Large intestine (tissue), 12 donors: ENCODE measurements at places on chromosomes 1 and 21.

- no peak for DNase-seq
Measured at GRCh38 chr1:9362488-9362887, 69.8 kb downstream of the SPSB1 start.

DNA sequence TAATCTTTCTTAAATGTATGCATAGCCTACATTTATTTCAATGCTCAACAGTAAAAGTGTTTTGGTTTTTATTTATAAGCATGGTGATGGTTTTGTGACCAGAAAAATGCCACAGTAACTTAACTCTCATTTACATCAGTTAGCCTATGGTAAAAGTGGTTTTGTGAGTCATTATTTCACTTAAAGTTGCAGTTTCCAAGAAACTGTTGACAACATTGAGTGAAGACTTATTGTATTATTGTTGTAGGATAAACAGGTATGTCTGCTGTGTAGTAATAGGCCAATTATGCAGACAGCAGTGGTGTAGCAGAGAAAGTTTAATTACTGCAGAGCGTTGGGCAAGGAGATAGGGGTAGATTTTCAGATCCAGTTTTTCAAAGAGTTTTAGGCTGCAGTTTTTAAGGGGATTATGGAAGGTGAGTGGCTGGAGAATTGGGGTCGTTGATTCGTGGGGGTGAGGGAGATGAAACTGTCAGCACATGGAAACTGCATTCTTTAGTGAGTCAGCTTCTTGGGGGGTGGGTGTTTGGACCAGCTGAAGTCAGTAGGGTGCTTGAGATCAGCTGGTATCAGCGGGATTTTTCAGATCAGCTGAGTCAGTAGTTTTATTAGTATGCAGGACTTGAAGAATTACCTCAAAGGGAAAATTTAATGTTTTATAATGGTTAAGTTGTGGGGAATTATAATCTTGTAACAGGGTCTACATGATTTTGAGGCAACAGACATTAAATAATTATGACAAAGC is 168.7 kb upstream of the FMN2 start:
- DNase-seq: no peak

- peak; percentile 81 for DNase-seq
Measured at GRCh38 chr1:68232289-68233148, at the start of gene WLS. WLS (minus strand) TSS chr1:68232523; CDS start chr1:68232299, 224 bp downstream.

- DNase-seq: no peak
Measured at GRCh38 chr1:213829780-213830179, 158.0 kb upstream of the PROX1 start.

DNA sequence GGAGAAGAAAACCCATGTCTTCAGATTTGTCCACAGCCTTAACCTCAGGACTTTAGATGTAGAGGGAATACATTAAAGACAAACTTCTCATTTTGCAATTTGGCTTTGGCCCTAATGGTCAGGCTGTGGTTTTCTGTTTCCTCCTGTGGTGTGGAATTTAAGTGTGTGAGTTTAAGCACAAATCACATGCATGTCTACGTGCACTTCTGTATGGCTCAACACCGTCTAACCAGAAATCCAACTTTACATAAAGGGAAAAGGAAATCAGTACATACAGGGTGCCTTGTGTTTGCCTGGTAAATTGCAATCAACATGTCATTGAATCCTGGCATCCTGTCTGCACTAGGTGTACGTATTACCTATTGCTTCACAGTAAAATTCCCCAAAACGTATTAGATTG is 1.2 kb upstream of the ZNF124 start:
- DNase-seq: no peak

GRCh38 chr1:18387307-18387706 is 93.4 kb upstream of the KLHDC7A start:
- DNase-seq: no peak

GRCh38 chr1:8015036-8015808 is 10.9 kb downstream of the ERRFI1 start:
- no peak for DNase-seq

- no peak for DNase-seq
Measured at GRCh38 chr1:30475966-30476365, 247.4 kb downstream of the MATN1 start.

DNA sequence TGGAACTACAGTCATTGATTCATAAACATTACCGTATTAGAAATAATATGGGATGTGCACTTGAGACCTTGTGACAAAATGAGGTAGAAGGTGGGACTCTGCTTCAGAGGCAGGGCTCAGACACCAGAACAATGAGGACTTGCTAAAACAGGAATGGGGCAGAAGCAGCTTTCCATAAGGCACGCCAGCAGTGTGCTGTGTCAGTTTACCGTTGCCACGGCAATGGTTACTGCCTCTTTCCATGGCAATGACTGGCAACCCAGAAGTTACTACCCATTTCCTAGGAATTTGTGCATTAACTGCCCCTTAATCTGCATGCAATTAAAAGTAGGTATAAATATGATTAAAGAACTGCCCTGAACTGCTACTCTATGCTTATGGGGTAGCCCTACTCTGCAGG is 169.0 kb downstream of the CHRM3 start:
- DNase-seq: no peak

DNA sequence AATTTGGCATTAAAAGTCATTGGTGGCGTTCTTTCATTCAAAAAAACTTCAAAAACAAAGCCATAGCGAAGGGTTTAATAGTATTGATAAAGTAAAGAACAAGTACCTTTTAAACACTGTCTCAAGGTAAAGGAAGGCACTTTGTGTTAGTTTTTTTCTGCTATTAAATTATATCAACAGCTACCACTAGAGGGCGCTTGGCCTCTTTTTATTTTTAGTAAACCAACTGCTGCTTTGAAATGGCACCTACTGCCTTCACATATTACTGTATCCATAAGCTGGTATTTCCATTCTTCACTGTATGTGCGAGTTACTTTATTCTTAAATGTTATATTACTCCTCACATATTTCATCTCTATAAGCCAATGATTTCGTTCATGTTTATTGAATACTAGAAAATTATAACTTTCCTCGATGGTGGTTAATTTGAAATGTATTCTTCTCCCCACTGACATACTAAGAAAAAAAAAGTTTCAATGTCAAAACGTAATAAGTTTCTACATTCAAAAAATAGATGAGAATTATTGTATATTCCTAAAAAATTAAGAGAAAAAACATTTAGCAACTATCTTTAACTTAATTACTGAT is 125.7 kb upstream of the CXADR start:
- peak; percentile 63 for DNase-seq

DNA sequence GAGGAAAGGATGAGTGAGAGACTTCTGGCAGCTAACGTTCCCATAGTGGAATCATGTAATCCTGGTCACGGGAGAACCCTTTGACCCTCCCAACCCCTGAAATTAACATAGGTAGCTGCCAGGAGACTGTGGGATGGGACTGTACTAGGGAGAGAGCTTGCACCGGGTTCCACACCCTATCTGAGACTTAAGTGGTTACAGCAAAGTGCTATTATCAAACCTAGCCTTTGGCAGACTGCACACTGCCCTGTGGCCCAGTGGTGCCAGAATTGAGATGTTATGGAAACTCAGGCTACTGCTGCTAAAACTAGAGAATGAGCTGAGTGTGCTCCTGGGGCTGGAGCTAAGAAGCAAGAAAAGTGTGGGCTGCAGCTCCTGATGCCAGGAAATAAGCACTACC is 79.6 kb upstream of the PDC start:
- DNase-seq: no peak

GRCh38 chr1:54811066-54811465 is 9.9 kb upstream of the TTC22 start:
- no peak for DNase-seq

DNA sequence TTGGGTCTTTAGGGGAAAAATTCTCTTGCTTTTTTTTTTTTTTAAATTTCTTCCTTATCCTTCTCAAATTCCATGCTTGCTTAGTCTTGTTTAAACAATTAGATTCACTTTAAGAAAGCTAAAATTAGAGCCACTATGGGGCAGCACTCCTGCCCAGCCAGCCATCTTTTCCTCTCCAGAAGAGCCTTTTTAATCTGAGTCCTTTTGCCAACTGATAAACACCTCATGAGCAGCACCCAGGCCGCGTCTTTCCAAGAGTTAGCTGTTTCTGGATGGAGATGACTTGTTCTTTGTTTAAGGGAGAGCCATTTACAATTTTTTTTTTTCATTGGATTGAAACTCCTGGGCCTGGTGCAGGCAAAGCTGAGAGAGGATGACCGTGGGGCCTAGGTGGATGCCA is 53.3 kb upstream of the TSPAN2 start:
- DNase-seq: no peak

DNA sequence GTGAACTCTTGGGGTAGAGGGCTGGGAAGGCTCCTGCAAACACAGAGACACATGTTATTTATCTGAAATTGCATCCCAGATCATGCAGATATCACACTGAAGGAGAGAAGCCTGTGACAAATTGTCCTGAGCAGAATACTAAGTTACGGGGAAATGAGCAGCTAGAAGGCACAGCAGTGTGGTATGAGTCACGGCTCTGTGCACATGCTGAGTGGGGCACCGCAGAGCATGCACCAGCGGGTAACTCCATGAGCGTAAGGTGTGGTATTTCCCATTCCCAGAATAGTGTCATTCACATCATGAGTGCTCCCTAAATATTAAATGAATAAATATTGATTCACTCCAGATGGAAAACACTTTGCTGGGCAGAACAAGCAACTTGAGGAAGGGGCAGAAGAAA is 21.3 kb upstream of the FCRL2 start:
- DNase-seq: no peak

GRCh38 chr21:35559128-35559828 is 501.0 kb downstream of the SETD4 start:
- no peak for DNase-seq

DNA sequence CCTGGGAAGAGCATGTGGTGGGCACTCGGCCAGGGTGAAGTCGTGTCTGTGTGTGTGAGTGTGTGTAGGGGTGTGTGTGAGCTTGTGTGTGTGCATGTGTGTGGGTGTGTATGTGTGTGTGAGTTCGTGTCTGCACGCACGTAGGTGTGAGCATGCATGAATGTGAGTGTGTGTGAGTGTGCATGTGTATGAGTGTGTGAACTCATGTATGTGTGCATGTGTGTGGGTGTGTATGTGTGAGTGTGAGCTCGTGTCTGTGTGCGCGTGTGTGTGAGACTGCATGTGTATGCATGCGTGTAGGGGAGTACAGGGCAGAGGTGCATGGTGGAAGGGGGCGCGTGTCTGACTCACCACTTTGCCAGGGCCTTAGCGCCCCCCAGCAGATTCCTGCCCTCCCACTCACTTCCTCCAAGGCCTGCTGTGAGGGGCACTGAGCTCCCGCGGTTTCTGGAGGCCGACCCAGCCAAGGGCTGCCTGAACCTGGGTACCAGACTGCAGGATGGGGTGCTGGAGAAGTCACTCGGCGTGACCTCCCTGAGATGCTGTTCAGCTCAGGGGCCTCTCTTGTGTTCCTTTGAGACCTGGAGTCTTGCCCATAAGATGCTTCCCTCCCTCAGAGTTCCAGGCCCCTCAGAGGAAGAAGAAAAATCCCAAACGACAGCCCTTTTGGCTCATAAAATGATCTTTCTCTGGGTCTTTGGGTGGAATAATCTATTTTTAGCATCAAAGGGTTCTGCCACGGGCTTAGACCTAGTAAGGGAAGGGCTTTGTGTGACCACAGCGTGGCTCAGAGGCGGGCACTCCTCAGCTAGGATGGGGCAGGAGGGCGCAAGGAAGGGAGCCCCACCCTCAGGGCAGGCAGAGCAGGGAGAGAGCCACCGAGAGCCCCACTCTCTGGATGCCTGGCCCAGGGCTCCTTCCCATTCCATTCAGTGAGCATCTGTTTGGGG is 41.1 kb upstream of the RUNX3 start:
- no peak for DNase-seq

DNA sequence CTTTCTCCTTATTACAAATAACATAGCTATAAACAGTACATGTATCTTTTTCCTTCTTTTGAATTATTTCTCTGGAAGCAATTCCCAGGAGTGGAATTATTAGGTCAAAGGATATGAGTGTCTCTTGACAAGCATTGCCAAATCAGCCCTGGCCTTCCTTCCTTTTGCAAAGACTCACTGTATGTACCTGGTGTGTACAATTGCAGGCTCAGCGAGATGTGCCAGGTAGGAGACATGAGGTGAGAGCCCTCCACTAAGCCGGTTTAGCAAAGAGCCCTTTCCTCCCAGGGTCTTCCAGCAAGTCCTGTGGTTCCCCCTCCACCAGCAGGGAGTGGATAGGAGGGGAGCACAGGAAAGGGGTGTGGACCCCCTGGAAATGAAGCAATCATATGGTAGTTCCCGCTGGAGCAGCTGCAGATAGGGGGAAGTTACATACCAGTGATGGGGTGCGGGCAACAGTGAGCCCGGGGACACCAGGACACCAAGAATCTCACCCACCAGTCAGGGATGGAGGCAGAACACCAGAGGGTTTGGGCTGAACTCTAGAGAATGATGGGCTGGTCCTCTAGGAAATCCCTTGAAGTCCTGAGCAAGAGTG is 18.3 kb downstream of the RCSD1 start:
- DNase-seq: no peak

DNA sequence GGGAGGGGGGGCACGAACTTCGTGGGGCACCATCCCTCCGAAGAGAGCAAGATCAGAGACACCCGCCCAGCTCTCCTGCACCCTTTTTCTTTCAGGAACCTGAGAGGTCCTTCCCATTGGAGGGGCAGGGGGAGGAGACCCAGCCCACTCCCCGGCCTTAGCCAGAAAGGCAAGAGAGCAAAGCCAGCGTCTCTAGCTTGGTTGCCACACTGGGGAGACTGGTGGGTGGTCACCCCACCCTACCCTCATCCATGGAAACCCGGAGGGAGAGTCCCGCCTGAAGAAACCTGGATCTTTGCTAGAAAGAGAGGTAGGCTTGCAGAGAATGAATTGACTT is 246 bp downstream of the ATP2B4 start:
- DNase-seq: no peak

DNA sequence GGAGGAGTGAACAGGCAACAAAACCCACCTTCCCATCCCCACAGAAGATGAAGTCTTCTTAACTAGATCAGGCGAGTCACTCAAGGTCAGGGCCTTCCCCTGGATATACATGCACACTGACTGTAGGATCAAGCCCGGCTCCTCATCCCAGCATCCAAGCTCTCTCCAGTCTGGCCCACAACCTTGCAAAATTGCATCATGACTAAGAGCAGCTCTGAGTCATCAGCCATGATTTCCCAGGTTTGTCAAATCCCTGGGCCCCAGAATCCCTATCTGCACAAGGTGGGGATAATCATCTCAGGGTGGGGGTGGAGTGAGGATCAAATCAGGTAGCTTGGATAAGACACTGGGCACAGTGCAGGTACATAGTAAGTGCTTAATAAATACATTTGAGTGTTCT is 199.3 kb upstream of the GRIK3 start:
- DNase-seq: no peak

DNA sequence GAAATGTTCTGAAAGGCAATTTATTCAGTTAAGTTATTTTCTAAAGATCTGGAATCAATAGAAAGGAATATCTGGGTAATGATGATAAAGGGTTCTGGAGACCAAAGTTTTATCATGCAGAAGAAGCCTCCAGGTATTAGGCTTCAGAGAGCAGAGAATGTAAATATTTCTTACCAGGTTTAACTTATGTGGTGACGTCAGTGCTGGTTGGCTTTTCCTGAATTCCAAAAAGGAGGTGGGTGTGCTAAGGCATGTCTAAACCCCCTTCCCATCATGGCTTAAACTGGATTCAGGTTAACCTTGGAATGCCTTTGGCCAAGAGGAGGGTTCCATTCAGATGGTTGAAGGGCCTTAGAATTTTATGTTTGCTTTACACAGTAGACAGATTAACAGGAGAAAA is 829.9 kb downstream of the NCAM2 start:
- DNase-seq: no peak
